Left ventricle myocardium superior (tissue), 1 donor: ENCODE measurements at places on chromosomes 6 and 20. TPM values are rescaled to one million over a fixed set of nuclear protein-coding genes. Genes with fewer than 3 reads are reported as not detected.

OR2J3 gene
- not detected for total RNA-seq

DNA sequence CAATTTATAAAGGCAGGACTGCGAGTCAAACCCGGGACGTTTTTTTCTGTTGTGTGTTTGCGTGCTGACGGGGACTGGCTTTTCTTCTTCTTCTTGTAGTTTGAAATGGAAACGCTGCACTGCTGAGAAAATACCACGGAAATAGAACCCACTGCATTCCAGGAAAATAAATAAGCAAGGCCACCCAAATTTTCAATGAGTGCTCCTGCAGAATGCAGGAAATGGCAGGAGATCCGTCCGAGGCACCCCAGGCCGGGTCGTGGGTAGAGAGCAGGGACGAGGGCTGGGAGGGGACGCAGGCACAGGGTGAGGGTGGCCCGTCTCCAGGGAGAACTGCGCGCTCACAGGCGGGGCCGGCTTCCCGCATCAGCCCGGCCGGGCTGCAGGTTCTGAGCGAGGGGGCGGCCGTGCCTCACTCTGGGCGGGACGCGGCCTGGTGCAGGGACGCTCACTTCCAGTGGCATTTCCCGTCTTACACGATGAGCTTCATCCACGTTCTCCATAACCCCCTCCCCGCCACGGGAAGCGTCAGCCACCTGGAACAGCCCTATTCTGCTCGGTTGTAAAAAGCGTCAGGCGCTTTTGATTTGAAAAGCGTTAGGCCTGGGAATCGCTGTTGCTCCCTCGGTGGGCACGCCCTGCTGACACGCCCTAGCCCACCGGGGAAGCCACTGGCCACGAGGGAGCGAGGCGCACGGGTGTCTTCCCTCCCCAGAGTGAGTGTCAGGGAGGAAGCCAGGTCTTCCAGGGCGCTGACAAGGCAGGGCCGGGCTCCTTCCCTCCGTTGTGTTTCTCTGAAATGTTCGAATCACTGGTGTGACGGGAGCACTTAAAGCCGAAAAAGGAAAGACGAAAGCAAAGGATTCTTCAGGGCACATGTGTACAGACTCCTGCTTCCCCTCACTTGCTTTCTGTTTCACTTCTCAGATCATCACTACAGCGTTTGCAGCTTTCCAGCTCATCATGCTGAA lies 17.9 kb upstream of the EXOC2 start:
- DNase-seq, result peak; percentile 77

DNA sequence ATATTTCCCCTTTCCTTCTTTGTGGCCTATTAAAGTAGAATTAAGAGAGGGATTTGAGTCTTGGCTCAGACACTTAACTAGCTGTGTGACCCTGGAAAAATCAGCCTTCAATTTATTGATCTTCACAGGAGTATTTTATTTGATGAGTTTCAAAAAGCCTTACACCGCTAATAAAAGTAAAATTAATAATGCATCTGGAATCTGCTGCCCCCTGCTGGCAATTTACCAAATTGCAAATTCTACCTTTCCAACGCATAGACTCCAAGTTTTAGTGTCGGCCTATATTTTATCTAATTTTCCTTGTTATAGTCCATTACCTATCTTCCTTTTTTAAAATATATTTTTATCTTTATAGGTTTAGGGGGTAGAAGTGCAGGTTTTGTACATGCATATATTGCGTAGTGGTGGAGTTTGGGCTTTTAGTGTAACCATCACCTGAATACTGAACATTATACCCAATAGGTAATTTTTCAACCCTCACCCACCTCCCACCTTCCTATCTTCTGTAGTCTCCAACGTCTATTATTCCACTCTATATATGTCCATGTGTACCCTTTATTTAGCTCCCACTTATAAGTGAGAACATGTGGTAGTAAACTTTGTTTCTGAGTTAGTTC lies 46.3 kb downstream of the GOPC start:
- DNase-seq, result no peak

- no peak for DNase-seq
Observed at GRCh38 chr6:13463941-13464340, 23.5 kb downstream of the GFOD1 start.

MTO1 gene
- total RNA-seq, result 28.9 TPM

DNA sequence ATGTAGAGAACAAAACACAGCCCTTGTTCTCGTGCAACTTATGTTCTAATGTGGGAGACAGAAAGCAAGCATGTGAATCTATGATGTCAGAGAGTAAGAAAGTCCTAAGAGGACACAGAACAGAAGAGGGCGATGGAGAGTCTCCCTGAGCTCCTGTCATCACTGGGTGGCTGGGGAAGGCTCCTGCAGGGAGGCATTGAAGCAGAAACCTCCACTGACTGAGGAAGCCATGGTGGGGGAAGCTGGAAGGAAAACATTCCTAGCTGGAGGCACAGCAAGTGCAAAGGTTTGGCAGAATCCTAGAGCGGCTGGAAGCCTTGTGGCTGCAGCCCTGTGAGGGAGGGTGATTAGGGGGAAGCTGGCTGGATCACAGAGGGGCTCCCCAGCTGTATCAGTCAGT lies 248.0 kb downstream of the CDH26 start:
- DNase-seq, result no peak

PNLDC1 gene
- total RNA-seq, result 0.17 TPM

DNA sequence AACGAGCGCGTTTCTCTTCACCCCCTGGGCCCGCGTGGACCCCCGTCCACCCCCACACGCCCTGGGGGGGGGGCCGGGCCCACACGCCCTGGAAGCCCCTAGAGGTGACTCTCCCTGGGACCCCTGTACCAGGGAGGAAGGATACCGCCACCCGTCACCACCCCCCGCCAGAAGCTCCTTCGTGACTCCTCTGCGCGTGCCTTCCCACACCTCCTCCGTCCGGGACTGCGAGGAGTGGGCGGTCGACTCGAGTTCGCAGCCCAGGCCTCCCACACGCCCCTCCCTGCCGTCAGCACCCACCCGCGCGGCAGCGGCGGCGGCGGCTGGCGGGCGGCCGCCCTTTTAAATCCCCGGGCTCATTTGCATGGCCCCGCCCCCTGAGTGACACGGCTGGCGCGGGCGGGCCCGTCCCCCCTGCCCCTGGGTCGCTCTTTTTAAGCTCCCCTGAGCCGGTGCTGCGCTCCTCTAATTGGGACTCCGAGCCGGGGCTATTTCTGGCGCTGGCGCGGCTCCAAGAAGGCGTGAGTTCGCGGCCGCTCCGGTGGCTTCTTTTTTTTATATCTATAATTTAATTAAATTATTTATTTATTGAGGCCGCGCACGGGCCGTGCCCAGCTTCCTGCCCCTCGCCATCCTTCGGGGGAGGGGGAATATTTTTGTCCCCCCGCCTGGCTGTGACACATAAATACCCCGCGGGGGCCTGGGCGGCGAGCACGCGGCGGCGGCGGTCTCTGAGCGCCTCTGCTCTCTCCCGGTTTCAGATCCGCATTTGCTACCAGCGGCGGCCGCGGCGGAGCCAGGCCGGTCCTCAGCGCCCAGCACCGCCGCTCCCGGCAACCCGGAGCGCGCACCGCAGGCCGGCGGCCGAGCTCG lies at the start of gene HMGA1:
Gene HMGA1, plus strand, starts transcription at position 431 of the 873 bp plus-strand sequence. CDS start 3,908 bp downstream, outside the sequence.
- peak; percentile 94 for DNase-seq

GRCh38 chr20:29878281-29878741 lies 1379.2 kb upstream of the DEFB115 start:
- no peak for DNase-seq

GRCh38 chr20:19973961-19974629 lies 43.1 kb upstream of the NAA20 start:
- peak; percentile 78 for DNase-seq

- DNase-seq, result peak; percentile 33
Observed at GRCh38 chr20:18428490-18429173, 38.2 kb downstream of the DZANK1 start.

- DNase-seq, result peak; percentile 33
Observed at GRCh38 chr6:17156112-17156921, 54.5 kb downstream of the STMND1 start.

GRCh38 chr20:9476174-9476573 lies 38.2 kb upstream of the LAMP5 start:
- no peak for DNase-seq

DNA sequence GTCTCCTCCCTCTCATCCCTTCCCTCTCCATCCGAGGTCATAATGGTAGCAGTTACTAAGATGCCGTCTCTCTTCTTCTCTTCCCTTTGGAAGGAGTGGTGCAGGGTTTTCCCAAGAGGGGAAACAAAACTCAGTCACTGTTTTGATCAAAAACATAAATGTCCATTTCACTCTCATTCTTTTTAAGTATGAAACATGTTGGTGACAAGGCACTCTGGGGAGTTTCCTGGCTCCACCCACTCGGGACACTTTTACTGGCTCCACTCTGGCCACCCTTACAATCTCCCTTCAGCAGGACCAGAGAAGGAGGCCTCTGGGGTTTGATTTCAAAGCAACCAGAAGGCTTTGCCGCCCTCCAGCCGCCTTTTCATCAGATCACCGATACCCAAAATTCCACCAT lies 57.0 kb downstream of the FGD2 start:
- DNase-seq, result no peak

NKAIN4 gene
- total RNA-seq, result not detected

DNA sequence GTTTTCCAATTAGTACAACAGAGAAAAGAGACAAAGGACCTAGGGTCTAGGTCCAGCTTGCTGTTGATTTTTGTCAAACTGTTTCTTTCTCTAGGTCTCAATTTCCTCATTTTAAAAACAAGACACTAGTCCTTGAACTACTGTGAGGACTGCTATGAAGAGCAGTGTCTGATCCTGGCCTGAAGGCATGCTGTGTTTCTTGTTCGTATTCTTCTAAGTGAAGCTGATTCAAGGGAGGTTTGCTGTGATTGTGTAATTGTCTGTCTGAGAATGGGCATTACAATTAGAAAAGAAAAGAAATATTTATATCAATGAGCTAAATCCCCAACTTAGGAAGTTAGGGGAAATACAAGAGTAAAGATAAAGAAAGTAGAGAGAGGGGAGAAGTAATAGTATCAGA lies 228.2 kb upstream of the SUPT3H start:
- no peak for DNase-seq

- DNase-seq, result no peak
Observed at GRCh38 chr6:121142093-121142492, 192.2 kb downstream of the TBC1D32 start.

GRCh38 chr6:37050045-37050853 lies 44.8 kb downstream of the FGD2 start:
- DNase-seq, result peak; percentile 79

DNA sequence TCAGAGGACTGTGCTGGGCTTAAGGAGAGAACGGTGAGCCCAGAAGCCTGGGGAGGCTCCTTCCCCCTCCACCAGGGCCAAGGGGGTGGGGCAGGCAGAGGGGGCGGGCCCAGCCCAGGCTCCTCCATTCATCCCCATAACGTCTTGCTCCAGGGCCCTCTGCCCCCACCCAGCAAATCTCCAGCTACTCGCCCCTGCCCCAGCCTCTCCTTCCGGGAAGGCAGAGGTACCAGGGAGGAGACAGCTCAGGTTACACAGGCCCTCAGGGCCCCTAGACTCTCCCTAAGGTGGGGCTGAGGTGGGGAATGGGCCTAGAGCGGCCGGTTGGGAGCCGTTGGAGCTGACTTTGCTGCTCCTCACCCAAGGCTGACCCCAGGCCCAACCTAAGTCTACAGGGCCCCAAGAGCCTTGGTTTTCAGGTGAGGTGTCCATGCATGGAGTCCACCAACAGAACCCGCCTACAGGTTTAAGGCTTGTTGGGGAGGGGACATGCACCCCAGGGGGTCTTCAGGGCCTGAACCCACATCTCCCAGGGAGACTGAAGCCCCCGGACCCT lies 1.2 kb downstream of the LAMA5 start:
- peak; percentile 45 for DNase-seq

ATP6V1G2 gene
- total RNA-seq, result 2.1 TPM

DNA sequence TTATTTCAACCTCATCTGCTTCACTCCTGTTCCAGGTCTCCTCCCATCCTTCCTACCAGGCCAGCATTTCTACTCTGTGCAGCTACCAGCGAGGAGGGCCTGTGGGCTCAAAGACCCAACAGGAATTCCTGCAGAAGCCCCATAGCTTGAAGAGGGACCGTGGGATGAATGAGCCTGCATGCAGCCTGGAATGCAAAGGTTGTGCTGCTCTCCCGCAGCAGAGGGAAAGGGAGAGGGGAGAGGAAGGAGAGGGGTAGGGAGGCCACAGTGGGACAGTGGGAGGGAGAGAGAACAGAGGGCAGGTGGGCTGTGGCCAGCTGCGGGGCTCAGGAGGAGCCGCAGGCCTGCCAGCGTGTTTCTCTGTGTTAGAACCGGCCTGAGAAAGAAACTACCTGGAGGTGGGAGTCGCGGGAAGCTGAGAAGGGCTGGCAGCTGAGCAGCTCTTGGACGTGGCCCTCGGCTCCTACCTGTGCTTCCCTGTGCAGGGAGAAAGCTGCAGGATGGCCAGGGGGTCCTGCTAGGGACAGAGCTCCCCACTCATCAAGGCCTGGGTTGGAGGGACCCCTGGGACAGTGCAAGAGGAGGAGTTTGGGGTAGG lies 66.1 kb upstream of the MLN start:
- peak; percentile 22 for DNase-seq

RBM24 gene
- 223 TPM for total RNA-seq
